ENCODE measurements at places on chromosomes 6 and 20. TPM values are rescaled to one million over a fixed set of nuclear protein-coding genes. Genes with fewer than 3 reads are reported as not detected.

ETV7 gene
- total RNA-seq = not detected

IYD gene
- total RNA-seq = 0.10 TPM

SPACA1 gene
- not detected for total RNA-seq

CNPY3 gene
- 7.3 TPM for total RNA-seq

CRISP3 gene
- not detected for total RNA-seq

MAP3K5 gene
- 46.9 TPM for total RNA-seq

CST4 gene
- total RNA-seq = not detected

NOTCH4 gene
- 6.8 TPM for total RNA-seq

MYO6 gene
- total RNA-seq = 3.0 TPM

GRCh38 chr6:26175428-26176181 lies 88.4 kb downstream of the HFE start:
- no peak overlapping the region for H3K4me3 ChIP-seq
- H3K27ac ChIP-seq = no peak overlapping the region
- DNase-seq = no peak
- no peaks in the 10 kb centered on the region for H3K36me3 ChIP-seq
- no peaks in the 10 kb centered on the region for H3K27me3 ChIP-seq
- H3K4me1 ChIP-seq = peaks cover 6% of the 10 kb centered on the region

DNA sequence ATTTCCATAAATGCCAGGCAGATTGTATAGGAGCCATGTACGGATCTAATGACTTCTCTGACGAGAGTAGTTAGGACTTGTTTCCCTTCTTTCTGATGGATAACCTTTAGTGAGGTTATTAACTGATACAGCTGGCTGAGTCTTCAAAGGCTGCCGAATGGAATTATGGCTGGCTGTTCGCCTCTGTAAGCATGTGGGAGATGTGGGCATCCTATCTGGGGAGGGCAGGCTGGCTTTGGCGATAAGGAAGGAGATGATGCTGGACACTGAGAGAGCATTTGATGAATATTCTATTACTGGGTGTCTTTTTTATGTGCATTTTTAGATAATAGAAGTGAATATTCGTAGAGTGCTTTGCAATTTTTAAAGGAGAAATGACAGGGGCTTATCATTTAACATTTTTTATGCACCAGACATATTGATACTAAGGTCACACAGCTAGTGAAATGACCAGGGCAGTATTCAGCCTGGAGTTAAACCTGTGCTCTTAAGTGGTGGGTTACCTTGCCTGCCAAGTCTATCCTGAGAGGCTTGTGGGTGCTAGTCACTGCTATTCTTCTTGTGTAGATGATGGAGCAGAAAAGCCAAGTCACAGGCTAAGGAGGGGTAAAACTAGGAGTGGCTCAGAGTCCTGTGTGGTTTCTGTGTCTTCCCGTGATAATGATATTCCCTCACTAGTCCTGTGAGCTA lies 3.1 kb downstream of the PBOV1 start:
- H3K4me3 ChIP-seq = no peak overlapping the region
- no peak for DNase-seq
- H3K36me3 ChIP-seq = no peaks in the 10 kb centered on the region
- no peak overlapping the region for H3K27ac ChIP-seq
- H3K27me3 ChIP-seq = no peaks in the 10 kb centered on the region

GRCh38 chr6:45929421-45930361 lies 86.0 kb downstream of the CLIC5 start:
- peaks cover 20% of the 10 kb centered on the region for H3K4me1 ChIP-seq
- no peaks in the 10 kb centered on the region for H3K36me3 ChIP-seq
- H3K27ac ChIP-seq = peak overlapping the region; percentile 55
- H3K27me3 ChIP-seq = no peaks in the 10 kb centered on the region

- H3K36me3 ChIP-seq = no peaks in the 10 kb centered on the region
- H3K4me3 ChIP-seq = no peak overlapping the region
- H3K27ac ChIP-seq = no peak overlapping the region
- no peak for DNase-seq
Observed at GRCh38 chr6:134599079-134599478, 281.2 kb upstream of the SGK1 start.

DNA sequence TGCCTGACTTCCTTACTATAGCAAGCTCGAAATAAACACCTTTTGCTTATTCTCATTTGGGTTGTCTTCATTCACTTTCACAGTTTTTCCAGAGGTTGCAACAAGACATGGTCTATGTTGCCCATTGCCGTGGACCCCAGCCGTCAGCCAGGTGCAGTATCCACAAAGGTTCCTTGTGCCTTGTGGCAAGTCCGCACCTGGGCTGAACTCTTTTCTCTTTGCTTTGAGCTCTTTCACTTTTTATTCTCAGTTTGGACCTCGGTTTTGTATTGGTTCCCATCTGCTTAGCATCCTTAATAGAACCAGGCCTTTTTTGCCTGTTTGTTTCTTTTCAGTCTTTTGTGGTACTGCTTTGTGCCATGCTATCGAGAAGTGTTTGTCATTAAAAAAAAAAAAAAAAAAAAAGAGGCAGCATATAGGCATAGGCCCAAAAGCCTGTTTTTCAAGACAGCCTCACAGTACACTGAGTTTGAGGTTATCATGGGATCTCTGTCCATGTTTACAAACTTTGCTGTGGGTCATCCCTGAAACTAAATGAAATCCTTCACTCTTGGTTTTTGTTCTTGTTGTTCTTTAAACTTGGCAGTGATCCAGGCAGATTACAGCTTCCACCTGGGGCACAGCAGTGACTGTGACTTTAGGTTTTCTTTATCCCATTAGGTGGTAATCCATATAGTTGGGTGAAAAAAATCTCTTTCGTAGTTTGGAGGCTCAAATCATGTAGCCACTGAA lies 33.3 kb downstream of the GSTA3 start:
- no peaks in the 10 kb centered on the region for H3K27me3 ChIP-seq
- H3K4me1 ChIP-seq = no peaks in the 10 kb centered on the region
- H3K27ac ChIP-seq = no peak overlapping the region

- H3K27ac ChIP-seq = peak overlapping the region; percentile 93
- DNase-seq = peak; percentile 18
- H3K36me3 ChIP-seq = no peaks in the 10 kb centered on the region
- peaks cover 33% of the 10 kb centered on the region for H3K4me1 ChIP-seq
- H3K27me3 ChIP-seq = no peaks in the 10 kb centered on the region
- peak overlapping the region; percentile 86 for H3K4me3 ChIP-seq
Observed at GRCh38 chr20:41618807-41619311, 682 bp upstream of the CHD6 start.

- H3K4me1 ChIP-seq = no peaks in the 10 kb centered on the region
- no peaks in the 10 kb centered on the region for H3K36me3 ChIP-seq
- H3K27me3 ChIP-seq = no peaks in the 10 kb centered on the region
- no peak for DNase-seq
Observed at GRCh38 chr6:88422831-88423230, 256.7 kb upstream of the CNR1 start.

- H3K4me1 ChIP-seq = no peaks in the 10 kb centered on the region
- H3K36me3 ChIP-seq = no peaks in the 10 kb centered on the region
- no peak overlapping the region for H3K27ac ChIP-seq
- H3K27me3 ChIP-seq = no peaks in the 10 kb centered on the region
- DNase-seq = no peak
Observed at GRCh38 chr6:3867641-3868502, 18.7 kb downstream of the FAM50B start.

DNA sequence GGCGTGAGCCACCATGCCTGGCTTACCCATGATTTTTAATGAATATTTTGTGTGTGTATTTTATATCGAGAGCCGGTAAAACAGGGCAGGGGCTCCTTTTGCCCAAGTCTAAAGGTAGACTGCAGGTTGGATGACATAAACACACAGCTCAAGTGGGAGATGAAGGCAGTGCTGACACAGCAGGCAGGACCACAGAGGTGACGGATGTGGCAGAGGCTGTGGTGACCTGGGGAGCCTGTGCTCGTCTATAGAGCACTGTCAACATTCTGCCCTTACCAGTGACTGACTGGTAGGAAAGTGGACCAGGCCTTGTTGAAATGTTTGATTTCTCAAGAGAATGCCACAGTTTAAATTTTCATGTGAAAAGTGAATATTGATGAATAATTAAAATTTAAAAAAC lies 137.5 kb downstream of the ZFP64 start:
- DNase-seq = no peak
- no peaks in the 10 kb centered on the region for H3K4me1 ChIP-seq
- H3K27me3 ChIP-seq = no peaks in the 10 kb centered on the region
- no peak overlapping the region for H3K4me3 ChIP-seq
- no peaks in the 10 kb centered on the region for H3K36me3 ChIP-seq

- H3K4me3 ChIP-seq = no peak overlapping the region
- no peaks in the 10 kb centered on the region for H3K27me3 ChIP-seq
- no peaks in the 10 kb centered on the region for H3K36me3 ChIP-seq
Observed at GRCh38 chr6:16883414-16883813, 122.2 kb upstream of the ATXN1 start.

DNA sequence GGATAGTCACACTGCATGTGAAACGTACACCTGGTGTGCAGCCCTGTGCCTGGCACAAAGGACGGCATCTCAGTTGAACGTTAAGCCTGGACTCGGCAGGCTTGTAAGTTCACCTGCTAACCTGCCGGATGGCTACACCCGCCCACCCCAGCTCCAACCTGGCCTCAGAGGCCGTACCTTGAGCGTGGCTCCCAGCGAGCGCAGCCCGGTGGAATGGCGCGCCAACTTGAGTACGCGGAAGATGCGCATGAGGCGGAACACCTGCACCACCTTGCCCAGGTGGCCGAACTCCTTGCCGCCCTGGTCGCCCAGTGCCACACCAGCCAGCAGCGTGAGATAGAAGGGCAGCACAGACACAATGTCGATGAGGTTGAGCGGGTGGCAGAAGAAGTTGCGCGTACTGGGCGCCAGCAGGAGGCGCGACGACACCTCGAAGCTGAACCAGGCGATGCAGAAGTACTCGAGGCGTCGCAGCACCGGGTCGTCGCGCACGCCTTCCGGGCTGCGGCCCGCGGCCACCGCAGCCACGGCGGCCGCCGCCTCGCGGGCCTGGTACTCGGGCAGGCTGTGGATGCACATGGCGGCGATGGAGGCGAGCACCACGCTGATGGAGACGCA lies 3.3 kb downstream of the KCNS1 start:
- no peak overlapping the region for H3K4me3 ChIP-seq
- H3K27me3 ChIP-seq = peaks cover 46% of the 10 kb centered on the region
- DNase-seq = no peak
- no peak overlapping the region for H3K27ac ChIP-seq

GRCh38 chr6:132511831-132512220 lies 1.1 kb downstream of the STX7 start:
- no peaks in the 10 kb centered on the region for H3K36me3 ChIP-seq
- H3K4me1 ChIP-seq = peaks cover 15% of the 10 kb centered on the region
- DNase-seq = no peak
- no peaks in the 10 kb centered on the region for H3K27me3 ChIP-seq

DNA sequence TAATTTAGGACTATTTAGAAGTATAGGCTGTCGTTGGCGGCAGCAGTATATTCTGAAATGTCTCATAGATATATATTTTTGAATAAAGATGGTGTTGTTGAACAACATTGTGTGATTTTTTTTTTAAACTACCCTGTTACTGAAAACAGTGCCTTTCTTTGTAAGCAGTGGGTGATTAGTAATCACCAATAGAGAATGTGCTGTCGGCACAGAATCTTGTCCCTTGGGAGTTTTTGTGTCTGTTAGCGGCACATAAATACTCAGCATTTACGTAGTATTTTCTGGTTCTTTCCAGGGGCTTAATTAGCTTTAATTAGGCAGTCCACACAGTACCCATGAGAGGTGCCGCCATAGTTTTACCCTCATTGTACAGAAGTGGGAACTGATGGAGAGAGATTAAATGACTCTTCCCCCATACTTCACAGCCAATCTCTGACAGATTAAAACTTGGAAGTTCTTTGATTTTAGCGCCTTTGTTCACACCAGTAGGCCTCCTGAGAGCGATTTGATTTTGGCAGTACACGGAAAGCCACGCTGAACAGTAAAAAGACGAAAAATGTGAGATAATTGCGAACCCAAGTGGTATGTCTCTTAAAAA lies 58.8 kb downstream of the RPRD1B start:
- H3K27me3 ChIP-seq = no peaks in the 10 kb centered on the region
- peaks cover 47% of the 10 kb centered on the region for H3K4me1 ChIP-seq
- peaks cover 34% of the 10 kb centered on the region for H3K36me3 ChIP-seq
- peak overlapping the region; percentile 50 for H3K27ac ChIP-seq

- H3K27ac ChIP-seq = no peak overlapping the region
- H3K4me3 ChIP-seq = no peak overlapping the region
- DNase-seq = no peak
- no peaks in the 10 kb centered on the region for H3K36me3 ChIP-seq
- H3K4me1 ChIP-seq = no peaks in the 10 kb centered on the region
- H3K27me3 ChIP-seq = no peaks in the 10 kb centered on the region
Observed at GRCh38 chr6:128806261-128806660, 76.7 kb upstream of the LAMA2 start.

GRCh38 chr6:68572525-68572924 lies 62.6 kb upstream of the ADGRB3 start:
- no peaks in the 10 kb centered on the region for H3K36me3 ChIP-seq
- no peak overlapping the region for H3K4me3 ChIP-seq
- no peak overlapping the region for H3K27ac ChIP-seq

- H3K27me3 ChIP-seq = no peaks in the 10 kb centered on the region
- no peaks in the 10 kb centered on the region for H3K4me1 ChIP-seq
- H3K27ac ChIP-seq = no peak overlapping the region
Observed at GRCh38 chr6:43221046-43221972, 8.0 kb downstream of the DNPH1 start.

GRCh38 chr6:163835439-163836171 lies 421.1 kb downstream of the QKI start:
- peaks cover 13% of the 10 kb centered on the region for H3K4me1 ChIP-seq
- no peak overlapping the region for H3K27ac ChIP-seq

GRCh38 chr20:4435225-4435624 lies 286.5 kb upstream of the PRND start:
- no peak overlapping the region for H3K27ac ChIP-seq
- H3K4me1 ChIP-seq = no peaks in the 10 kb centered on the region
- H3K36me3 ChIP-seq = no peaks in the 10 kb centered on the region
- no peaks in the 10 kb centered on the region for H3K27me3 ChIP-seq
- DNase-seq = no peak

DNA sequence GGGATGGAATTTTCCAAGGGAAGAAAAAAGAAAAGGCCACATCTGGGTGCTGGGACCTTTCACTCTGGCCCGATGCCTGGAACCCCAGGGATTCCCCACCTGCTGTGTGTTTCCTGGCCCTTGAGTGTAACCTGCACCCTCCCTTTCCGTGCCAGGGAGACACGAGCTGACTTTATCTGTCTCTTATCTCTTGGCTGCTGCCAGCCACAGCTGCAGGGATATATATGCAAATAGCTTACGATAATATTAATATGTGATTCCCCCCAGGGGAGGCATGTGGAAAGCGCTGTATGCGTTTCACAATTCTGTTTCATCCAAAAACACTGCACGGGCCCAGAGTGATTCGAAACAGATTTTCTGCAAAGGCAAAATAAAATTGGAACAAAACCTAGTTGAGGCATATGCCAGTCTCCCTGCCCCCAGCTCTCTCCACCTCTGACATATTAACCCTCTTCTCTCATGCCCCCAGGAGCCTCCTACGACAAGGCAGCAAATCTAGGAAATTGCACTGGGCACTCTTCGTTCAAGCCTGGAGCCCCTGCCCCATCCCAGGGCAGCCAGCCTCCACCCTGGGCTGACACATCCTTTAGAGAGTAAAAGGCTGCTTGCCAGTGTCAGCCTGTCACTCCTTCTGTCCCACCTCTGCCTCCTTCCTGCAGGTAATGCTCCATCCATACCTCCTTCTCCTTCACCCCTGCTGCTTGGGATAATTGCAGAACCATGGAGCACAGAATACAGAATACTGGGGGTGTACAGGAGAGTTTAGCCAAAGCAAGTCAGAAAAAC lies 1.3 kb downstream of the RIPOR3 start:
- DNase-seq = peak; percentile 25
- no peaks in the 10 kb centered on the region for H3K36me3 ChIP-seq
- H3K27me3 ChIP-seq = no peaks in the 10 kb centered on the region
- H3K4me1 ChIP-seq = peaks cover 12% of the 10 kb centered on the region
- H3K4me3 ChIP-seq = peak overlapping the region; percentile 53
- H3K27ac ChIP-seq = peak overlapping the region; percentile 78

GRCh38 chr20:23092384-23092756 lies 6.2 kb upstream of the CD93 start:
- no peak for DNase-seq
- peaks cover 23% of the 10 kb centered on the region for H3K4me1 ChIP-seq
- no peaks in the 10 kb centered on the region for H3K36me3 ChIP-seq
- H3K4me3 ChIP-seq = no peak overlapping the region
- peak overlapping the region; percentile 88 for H3K27ac ChIP-seq
- no peaks in the 10 kb centered on the region for H3K27me3 ChIP-seq

Data from gastrocnemius medialis (tissue), 4 donors.